T-helper 17 cell (primary cell): ENCODE measurements at places on chromosomes 5 and 9.

DNA sequence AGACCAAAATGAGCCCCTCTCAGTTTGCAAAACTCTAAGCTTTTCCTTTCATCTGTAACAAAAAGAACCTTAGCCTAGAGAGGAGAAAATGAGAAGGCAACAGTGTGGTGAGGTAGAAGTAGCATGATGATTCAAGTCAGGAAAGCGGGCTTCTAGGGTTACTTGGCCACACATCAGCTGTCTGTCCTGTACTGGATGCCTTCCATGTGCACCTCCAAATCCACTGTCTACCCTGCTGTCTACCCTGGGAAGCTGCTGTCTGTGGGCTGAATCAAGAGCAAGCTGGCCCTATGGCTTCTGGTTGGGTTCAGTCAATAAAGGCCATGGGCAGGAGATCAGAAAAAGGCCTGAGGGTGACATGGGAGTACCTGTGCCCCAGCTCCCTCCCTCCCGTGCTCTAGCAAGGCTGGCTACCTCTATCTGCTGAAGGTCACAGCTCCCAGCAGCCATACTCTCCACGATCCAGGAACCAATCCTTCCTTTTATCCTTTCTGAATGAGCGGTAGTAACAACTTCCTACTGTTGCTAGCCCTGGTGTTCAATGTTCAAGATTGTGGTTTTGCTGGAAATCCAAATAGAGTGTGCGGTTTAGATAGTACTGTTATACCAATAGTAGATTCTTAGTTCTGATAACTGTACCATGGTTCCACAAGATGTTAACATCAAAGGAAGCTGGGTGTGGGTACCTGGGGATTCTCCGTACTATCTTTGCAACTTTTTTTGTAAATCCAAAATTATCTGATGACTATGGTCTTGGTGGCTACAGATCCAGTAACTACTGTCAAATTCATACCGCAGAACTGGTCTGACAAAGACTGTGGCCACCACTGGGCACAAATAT is 191.0 kb downstream of the ESM1 start:
- DNase-seq = no peak

DNA sequence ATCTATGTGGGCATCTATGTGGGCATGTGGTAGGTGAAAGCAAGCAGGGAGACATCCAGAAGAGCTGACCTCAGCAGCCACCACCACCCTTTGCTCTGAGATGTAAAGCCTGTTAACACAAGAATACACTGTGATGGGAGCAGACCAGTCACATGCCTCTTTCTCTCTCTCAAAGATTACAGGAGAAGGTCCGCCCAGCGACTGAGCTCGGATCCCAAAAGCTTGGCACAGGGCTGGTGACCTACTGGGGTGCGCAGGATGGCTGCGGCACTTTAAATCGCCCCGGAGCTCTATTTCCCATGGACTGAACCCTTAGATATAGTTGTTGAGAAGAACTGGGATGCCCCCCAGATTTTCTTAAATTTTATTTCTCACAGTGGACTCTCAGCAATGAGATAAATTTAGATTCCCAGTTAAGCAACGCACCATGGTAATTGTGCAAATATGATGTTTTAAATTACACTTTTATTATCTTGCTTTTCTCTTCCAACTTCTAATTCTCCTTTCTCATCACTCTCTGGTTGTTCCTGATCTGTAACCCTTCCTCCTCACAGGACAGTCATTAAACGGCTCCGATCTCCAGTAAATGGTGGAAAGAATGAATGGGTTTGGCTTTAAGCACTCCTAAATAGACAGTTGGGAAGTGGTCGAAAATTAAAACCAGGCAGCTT is 37.7 kb upstream of the ICE1 start:
- DNase-seq = no peak

GRCh38 chr5:136226401-136226800 is 33.4 kb upstream of the SMIM32 start:
- no peak for DNase-seq

DNA sequence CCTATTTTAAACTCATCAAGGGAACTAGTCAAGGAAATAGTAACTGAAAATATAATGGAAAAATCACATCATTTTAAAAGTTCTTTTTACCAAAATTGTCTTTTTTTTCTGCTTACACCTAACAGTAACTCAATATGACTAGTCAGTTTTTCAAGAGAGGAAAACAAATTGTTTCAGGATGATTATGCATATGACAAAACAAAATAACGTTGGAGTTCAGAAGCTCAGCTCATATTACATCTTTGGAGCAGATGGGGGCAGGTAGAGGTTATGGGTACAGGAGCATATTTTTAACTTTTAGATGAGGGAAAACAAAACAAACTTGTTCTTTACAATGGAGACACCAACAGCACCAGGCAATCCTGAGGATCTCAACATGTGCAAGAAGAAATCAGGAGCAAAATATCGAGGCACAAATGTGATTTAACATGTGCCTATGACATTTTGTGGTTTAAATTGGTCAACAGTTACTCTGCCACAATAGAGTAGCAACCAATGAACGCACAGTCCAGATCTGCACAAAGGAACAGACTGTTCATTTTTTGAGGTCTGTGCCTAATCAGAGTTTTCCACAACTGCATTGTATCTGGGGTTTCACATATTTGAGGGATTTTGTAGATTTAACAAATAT is 659.0 kb downstream of the ANXA1 start:
- no peak for DNase-seq

GRCh38 chr5:15763754-15764153 is 263.8 kb downstream of the FBXL7 start:
- DNase-seq = no peak

DNA sequence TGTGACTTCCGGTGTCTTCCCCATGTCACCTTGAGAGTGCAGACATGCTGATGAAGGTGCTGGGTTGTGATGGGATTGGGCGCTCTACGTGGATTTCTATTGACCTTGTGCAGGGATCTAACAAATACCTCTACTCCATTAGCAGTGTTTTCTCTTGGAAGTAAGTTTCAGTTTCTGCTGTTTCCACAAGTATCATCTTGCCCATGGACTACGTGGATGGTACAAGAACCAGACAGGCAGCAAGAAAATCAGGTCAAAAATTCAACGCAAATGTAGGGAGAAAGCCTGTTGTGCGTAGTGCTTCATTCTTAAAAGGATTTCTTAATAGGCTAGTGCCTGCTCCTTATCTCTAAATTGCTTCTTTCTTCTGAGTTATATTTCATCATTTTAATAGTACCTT is 60.8 kb downstream of the AOPEP start:
- no peak for DNase-seq

DNA sequence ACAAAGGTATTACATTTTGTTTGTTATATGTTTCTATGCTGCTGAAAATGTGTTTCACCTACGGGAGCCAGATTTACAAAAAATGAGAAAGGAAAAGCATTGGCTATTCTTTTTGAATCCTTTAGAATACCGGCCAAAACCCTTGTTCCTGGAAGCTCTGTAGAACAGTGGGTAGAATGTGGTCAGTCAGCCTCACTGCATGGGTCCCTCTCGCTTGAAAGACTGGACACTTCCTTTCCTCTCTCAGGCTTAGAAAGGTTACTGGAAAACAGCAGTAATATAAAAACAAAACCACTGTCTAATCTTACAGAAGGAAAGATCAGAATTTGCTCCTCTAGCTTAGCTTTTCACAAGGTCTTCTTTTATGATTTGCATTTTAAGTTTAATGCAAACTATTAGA is 45.1 kb downstream of the OSTF1 start:
- DNase-seq = no peak

- no peak for DNase-seq
Observed at GRCh38 chr9:134366223-134367031, 40.2 kb downstream of the RXRA start.

DNA sequence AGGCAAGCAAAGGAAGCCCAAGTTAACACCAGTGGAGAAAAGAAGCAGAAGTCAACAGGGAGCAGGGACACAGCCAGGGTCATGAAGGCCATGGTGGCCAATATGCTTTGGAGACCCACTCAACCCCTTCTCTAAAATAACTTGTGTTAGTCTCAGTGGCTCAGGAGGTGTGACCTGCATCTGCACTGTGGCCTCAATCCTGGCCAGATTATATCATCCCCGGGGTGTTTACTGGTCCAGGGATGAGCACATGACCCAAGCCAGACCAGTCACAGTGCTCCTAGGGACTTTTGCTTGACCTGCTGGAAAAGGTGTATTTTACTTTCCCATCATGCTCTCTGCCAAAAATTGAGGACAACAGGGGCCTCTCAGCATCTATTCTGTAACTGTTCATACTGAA is 105.2 kb downstream of the DPYSL3 start:
- DNase-seq = no peak

- DNase-seq = no peak
Observed at GRCh38 chr9:78278177-78278777, 18.6 kb upstream of the PSAT1 start.

DNA sequence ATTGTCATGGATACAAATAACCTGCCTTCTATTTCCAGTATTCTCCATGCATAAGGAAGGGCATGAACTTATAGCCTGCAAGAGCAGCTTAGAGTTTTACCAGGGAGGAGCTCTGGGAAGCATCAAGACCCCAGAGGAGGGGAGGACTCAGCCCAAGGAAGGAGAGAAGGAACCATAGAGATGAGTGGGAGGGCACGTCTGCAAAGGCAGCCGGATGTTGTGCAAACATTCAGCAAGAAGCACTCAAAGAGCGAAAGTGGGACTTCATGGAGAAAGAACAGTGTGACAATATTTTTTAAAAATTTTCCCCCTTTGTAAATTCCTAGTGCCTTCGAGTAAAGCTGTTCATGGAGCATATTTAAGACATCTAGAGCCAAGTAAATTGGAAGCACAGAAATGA is 270.1 kb upstream of the PTGER4 start:
- DNase-seq = peak; percentile 39

DNA sequence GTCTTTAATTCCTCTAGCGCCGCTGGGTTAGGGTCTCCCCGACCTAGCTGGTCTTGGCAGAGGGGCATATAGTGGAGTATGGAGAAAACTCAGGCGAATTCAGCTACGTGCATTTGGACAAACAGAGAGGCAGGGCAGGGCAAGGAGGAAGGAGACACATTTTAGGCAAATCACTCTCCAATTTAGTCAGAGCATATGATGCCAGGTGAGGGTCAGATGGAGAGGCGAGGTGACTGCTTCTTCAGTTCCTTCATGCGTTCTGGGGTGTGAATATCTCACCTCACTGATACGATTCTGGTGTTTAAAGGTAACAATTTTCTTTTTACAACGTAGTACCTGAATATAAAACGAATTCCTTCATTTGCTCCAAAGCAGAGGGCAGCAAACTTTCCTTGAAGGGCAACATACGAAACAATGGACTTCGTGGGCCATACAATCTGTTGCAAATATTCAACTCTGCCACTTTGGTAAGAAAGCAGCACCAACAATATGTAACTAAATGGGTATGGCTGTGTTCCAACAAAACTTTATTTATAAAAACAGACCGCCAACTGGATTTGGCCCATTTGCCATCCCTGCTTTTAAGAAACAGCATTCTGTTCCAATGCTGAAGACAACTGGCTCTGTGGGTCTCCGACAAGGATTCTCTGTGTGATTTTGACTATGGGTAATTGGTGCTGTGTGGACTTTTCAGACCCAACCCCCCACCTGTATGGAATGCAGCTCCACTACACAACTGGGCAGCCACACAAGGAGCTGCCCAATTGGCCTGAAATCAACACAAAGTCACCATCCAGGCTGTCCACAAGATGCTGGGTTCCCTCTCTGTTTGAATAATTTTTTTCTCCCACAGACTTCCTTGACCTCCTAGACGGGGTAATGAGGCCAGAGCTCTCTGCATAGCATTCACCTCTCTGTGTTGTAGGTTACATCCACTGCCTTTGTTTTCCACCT is 53.8 kb downstream of the RAPGEF1 start:
- no peak for DNase-seq

DNA sequence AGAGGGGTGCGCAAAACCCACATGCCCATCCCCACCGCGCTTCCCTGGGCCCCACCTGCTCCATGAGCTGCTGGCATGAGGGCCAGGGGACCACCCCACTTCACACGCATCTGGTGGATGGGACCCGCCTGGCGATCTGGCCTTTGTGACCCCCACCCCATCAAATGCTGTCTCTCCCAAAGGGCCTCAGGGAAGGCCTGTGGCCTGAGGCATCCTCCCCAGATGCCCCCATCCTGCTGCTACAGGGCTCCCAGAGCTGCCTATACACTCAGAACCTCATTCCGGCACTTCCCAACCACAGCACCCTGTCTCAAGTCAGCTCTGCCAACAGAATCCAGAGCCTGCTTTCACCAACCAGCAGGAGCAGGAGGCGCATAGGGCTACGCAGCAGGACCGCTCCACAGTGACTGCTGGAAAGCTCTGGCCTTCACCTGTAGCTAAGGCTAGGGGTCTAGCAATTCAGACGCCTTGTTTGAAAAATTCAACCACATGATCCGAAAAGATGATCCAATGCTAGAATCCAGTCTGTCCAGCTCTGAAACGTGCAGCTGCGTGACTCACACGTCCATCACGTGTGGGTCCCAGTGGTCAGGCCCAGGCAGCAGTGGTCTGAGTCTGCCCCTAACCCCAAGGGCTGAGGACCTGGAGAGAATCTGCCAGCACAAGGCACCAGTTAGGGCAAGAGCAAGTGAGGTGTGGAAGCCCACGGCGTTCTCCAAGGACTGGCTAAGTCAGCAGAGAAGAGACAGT is 1.4 kb upstream of the SNAPC4 start:
- no peak for DNase-seq

- no peak for DNase-seq
Observed at GRCh38 chr5:158759283-158759682, 340.4 kb downstream of the EBF1 start.

DNA sequence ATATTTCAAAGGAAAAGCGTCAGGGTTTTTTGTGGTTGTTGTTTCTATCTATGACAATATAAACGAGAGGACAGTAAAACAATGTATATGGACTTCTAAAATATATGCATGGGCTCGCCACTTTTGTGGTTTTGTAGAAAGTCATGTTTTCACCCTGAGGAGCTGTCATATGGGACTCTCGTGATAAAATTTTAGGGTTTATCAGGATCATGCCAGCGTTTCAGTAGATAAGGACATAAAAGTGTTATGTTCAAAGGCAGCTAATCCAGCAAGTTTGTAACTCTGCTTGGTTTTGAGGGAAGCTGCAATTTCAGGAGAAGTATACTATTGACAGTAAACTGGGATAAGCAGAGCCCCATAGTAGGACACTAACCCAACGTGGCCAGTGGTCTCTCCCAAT is 120.3 kb downstream of the CDC42SE2 start:
- DNase-seq = no peak

- no peak for DNase-seq
Observed at GRCh38 chr5:81189875-81190498, 43.1 kb upstream of the CKMT2 start.

DNA sequence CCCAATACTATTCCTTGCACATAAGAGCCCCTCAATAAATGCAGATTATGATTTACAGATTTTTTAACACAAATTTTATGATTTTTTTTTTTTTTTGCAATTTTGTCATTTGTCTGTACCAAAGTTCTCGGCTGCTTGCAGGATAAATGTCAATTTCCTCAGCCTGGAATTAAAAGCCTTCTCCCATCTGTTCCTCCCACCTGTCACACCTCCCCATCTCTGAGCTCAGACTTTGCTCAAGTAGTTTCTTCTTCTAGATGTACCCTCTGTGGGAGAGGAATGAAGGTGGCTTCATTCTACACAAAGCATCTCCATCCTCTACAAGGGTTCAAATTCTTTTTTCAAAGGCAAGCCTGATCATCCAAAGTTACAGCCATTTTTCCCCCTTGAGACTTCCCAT is 153.7 kb upstream of the GRAMD2B start:
- DNase-seq = no peak
